RKO (cell line): ENCODE measurements at places on chromosomes 4 and X.
A peak's percentile ranks its signal among the peaks of the same experiment; 100 is the strongest.

DNA sequence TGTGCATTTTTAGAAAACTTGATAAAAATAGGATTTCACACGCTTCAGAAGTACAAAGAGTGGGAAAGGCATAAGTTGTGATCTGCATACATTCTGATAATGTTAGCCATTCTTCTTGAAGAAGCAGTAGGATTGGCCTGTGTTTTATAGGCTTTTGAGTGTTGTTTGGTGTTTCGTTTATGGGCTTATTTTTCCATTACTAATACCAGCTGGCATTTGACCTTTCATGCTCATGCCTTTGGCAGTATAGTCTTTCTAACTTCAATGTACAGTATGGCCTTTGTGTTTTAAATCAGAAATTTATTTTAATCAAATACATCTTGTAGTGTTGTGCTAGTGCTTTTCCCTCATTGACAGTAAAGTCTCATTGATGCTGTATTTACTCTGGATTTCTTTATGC is 51.5 kb upstream of the SLC4A4 start:
- no peak for DNase-seq

GRCh38 chrX:70479247-70479921 is 34.7 kb downstream of the DLG3 start:
- DNase-seq: peak; percentile 40

DNA sequence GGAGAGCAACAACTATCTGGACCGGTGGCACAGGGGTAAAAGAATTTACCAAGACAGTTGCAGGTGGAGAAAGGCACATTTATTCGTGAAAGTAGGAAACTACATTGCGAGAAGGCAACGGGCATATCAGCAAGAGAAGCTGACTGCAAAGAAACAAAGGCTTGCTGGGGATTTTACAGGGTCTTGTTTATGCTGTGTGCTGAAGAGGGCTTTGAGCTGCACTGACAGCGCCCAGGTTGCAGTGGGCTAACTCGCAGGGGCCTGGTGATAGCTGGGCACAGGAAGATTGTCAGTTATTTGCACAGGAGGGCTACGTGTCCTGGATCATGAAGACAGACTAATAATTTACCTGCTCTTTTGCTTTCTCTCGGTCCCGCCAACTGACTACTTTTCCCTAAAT is 10.7 kb downstream of the TLR3 start:
- no peak for DNase-seq

- no peak for DNase-seq
Observed at GRCh38 chr4:78033861-78034260, 23.3 kb upstream of the FRAS1 start.

- peak; percentile 90 for DNase-seq
Observed at GRCh38 chrX:109536439-109537323, at the start of gene NXT2. Gene NXT2, plus strand, starts transcription at chrX:109536844. Its CDS starts 163 bp downstream, at chrX:109537007.

GRCh38 chr4:176436293-176436973 is 116.7 kb downstream of the SPCS3 start:
- DNase-seq: peak; percentile 58

GRCh38 chr4:175716961-175717360 is 95.1 kb downstream of the GPM6A start:
- no peak for DNase-seq

GRCh38 chr4:112585977-112586736 is 50.6 kb downstream of the ZGRF1 start:
- DNase-seq: no peak

DNA sequence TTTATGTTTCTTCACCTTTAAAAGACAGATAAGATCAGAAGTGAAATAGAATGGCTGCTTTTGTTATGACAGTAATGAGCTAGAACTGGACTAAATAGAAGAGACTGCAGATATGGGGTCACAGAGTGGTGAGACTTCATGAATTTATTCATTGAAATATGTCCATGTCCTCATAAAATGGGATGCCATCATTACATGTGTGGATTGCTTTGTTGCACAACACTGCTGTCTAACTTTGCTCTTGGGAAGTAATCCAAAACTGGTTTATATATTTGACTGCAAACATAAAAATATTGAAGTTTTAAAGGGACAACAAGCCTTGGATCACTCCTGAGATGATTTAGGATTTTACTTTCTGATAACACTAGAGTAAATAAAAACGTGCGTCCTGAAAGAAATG is 209.2 kb upstream of the FAT4 start:
- no peak for DNase-seq

DNA sequence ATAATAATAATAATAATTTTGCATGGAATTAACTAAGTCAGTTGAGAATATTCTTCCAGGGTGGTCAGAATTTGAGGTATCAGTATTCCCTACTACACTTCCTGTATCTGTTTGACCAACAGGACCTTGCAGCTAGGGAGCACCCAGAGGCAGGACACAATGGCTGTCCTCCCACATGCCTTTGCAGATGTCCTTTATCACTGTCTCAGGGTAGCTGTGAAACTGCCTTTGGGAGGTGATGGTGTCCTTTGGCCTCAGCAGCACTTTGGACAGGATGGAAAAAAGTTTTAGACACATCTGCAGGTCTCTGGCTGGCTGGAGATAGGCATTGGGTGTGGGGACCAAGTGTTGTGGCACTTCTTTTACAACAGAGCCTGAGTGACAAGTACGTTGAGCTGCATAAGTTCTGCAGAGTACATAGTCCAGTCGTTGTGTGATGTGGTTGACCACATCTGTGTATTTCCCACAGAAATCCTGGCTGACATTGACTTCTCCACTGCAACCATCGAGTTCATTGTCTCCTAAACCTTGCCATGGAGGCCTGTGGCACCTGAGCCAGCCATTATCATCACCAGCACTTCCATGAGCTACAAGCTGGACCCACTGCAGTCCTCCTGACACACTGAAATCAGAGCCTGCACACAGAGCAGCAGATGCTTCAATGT is 19.1 kb upstream of the UBA6 start:
- no peak for DNase-seq

- DNase-seq: no peak
Observed at GRCh38 chrX:141341743-141342142, 99.4 kb upstream of the SPANXC start.

DNA sequence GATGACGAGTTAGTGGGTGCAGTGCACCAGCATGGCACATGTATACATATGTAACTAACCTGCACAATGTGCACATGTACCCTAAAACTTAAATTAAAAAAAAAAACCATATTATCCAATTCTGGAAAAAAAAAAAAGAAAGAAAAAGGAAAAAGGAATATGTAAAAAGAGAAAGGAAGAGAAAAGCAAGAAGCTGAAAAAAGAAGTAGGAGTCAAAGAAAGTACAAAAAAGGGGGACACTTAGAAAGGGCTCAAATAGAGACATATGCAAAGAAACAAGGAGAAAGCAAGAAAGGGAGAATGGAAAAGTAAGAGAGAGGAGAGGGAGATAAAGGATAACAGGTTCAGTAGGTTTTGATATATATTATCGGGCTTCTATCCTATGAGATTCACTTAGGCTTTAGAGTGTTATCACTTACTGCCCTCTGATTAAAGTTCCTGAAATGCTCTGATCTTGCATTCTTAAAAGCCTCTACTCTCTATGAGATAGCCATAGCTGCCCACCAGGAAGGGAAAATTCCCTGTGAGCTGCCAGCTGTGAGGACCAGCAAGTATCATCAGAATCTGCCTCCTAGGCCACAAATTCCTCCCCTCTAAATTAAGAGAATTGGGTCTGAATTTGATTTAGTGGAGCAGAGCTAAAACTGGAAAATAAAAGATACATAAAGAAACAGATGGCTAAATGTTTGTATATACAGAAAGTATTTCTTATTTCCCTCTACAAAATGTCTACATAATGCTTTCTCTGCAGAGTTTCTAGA is 95.2 kb downstream of the AMMECR1 start:
- DNase-seq: no peak

DNA sequence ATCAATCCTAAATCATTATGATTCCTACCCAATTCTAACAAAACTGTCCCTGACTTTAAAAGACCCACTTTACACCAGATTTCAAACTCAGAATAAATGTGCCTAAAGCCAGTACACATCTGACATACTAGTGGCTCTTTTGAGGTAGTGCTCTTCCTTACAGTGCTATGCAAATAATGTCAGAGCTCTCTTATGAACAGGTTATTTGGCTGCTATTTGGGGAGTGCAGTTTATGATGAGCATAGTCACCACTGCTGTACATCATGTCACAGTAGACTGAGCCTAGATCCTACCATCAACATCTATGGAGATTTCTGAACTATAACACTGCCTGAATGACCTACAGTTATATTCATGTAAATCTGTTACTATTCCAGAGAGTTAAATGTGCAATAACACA is 50.4 kb upstream of the PAGE5 start:
- no peak for DNase-seq

- peak; percentile 31 for DNase-seq
Observed at GRCh38 chr4:10108818-10109783, 7.5 kb downstream of the WDR1 start.

- no peak for DNase-seq
Observed at GRCh38 chrX:152072236-152072635, 66.1 kb downstream of the MAGEA10 start.

DNA sequence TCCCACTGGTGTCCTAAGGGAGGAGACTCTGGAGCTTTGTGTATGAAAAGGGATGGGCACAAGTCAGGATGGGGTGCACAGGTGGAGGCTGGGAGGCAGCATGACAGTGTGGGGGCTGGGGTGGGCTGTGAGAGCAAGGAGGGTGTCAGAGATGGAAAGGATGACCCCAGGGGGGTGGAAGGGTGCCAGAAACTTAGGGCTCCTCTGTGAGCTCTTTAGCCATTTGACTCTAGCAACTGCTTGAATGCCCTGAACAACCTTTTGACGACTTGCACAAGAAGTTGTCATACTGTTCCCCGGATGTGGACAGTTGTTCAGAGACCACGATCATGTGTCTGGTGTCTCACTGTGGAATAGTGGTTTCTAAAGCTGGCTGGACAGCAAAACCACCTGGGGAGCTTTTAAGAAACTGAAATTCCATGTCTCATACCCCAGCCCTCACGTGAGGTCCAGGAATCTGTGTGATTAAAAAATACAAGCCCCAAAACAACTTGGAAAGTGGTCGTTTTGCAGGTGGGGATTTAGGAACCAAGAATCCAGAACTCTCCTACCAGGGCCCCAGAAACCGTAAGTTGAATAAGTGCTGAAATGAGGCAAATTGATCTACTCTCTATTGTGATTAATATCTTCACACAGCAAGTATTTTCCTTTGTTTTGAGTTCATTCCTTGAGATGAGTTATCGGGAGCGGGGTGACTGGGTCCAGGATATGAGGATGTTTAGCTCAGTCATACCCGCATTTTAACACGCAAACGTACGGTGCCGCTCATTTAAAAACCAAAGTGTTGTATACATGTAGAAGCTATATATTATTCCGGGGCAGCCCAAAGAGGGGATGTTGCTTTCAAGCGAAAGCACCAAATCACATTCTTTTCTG is 3.4 kb downstream of the RHOH start:
- no peak for DNase-seq

DNA sequence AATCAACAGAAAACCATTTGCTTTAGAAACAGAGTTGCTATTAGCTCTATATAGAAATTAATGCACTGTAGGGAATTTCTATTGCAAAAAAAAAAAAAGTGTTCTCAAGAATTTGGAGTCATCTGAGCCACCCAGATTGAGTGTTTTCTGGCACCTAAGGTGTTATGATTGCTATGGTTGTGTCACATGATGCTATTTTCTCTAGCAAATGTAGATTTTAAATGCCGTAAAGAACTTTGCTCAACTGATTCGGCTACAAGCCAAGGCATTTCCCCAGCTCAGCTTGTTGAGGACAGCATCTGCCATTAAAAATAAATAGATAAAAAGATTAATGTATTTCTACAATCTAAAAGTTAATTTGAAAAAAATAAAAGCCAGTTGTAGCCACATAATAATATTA is 712.8 kb downstream of the FAT4 start:
- no peak for DNase-seq

DNA sequence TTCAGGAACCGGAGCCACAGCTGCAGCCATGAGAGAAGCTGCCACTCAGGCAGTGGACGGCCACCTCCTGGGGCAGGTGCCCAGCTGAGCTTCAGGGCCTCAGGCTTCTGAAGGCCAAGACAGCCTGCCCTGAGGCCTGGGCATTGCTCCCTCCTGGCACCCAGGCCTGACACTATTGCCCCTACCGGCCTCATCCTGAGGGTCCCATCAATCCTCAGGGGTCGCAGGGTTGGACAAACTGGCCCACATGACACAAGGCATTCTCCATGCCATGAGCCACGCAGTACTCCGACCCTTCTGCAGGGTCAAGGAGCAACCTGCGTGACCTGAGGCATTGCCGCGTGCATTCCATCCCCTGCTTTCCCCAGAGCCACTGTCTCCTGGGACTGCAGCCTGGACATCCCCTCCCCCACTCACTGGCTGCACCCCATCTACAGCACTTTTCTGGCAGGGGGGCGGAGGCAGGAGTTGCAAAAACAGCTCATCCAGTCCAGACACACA is 3.0 kb upstream of the ZFP92 start:
- no peak for DNase-seq

DNA sequence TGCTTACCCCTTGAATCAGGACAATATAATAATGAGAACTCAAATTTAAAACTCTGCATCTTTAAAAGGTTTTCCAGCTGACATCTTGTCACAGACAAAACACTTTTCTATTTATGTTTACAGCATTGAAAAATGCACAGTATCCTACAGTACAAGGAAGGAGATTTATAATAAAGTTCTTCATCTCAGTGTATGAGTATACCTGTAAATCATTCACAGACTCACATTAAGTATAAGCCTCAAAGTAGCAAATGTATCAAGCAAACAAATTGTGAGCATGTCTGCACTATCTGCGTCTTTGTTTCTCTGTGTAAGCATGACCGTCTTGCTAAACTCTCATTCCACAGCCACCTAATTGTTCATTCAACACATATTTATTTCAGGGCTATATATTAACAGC is 52.8 kb downstream of the PPP1R2C start:
- DNase-seq: no peak

- no peak for DNase-seq
Observed at GRCh38 chr4:146183209-146183608, 7.7 kb downstream of the LSM6 start.

GRCh38 chr4:4541040-4541631 is 712 bp downstream of the STX18 start:
- DNase-seq: peak; percentile 82

DNA sequence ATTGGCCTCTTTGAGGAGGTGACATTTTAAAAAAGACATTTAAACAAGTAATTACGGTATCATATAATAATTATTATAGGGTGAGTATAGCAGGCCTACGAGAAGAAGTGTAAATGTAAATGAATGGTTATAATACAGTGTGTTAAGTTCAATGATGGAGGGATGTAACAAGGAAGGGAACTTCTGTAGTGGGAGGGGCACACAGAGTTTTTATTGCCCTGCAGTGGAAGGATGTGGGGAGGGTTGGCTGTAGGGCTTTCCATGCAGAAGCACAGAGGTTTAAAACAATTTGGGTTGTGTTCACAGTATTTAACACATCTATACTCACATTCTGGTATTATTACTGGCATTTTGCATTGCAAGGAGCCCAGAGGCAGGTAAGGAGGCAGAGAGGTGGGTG is 41.1 kb downstream of the AFF1 start:
- DNase-seq: no peak

DNA sequence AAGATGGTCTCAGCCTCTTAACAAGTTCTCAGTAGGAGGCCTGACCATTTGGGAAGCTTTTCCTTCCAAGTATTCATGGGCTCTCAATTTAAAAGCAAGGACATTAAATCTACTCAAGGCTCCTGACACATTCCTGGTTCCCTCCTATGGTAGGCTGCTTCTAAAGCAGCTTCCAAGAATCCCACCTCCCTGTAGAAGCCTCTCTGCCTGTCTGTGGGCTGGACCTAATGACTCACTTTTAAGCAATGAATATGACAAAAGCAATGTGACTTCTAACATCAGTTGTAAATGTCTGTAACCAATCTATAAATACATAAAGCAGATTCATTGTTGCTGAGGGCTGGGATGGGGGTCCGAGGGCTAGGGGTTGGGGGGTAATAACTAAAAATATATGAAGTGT is 99.5 kb upstream of the FAM9B start:
- DNase-seq: no peak
